ENCODE measurements at places on chromosomes 5 and 9.

- peak; percentile 26 for DNase-seq
Observed at GRCh38 chr5:136133222-136133921, 727 bp downstream of the SMAD5 start.

GRCh38 chr9:113483676-113484257, 20.2 kb downstream of the RGS3 start:
- DNase-seq, result no peak

GRCh38 chr9:101326501-101326900, 58.3 kb downstream of the BAAT start:
- no peak for DNase-seq

GRCh38 chr5:52825826-52826225, 38.1 kb downstream of the ITGA1 start:
- DNase-seq, result no peak
